ENCODE measurements at places on chromosomes 12 and 14.

DNA sequence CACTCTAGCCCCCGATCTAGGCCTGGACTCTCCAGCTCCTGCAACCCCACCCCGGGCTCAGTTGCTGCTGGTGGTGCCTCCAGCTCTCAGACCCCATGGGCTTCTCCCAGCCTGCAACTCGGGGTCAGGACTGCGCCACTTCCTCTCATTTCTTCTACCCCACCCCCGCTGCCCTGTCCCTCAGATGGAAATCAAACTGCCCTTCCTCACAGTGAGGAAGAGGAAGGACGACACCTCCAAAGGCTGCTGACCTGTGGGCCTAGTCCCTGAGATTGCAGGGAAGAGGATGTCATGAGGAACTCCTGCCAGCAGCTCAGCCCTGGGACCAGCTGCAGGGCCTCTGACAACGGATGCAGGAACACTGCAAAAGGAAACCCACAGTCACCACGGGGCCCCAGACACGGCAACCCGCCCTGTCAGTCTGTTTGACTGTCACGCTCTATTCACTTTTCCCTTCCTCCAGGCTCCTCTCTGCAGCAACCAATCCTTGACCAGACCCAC is 29.3 kb upstream of the PNMA1 start:
- DNase-seq = peak; percentile 62

GRCh38 chr14:68819260-68819691 is 26.4 kb upstream of the ZFP36L1 start:
- peak; percentile 30 for DNase-seq

GRCh38 chr12:112307317-112308011 is 74.8 kb downstream of the HECTD4 start:
- no peak for DNase-seq

- DNase-seq = peak; percentile 52
These were observed 75.3 kb upstream of the FAR2 start for GRCh38 chr12:29073631-29074239.

DNA sequence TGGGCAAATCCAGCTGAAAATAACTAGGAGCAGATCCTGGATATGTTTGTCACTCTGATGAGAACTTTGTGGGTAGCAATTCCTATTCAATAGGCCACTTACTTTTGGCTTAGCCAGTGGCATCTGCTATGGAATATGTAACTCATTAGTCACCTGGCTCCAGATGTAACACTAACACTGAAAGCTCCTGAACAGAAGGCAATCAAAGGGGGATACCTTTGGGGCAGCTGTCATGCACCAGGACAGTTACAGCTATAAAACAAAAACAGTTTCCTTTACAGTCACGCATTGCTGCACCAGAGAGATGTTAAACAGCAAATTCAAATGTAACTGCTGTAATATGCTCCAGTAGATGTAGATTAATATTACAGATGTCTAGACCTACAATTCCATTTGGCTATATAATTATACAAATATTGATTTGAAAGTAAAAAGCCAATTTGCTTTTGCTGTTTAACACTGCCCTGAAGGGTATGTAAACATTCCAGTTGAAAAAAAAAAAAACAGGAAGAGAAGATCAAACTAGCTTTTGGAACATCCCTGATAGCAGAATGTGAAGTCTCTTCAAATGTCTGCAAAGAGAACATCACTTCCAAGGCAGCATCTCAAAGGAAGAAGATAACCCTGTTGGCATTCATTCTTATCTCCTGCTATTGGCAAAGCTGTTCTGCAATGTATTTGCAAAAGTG is 18.4 kb downstream of the RACGAP1 start:
- no peak for DNase-seq
